ENCODE measurements at places on chromosomes 6 and 20.

GRCh38 chr6:116396441-116396840 is 25.7 kb downstream of the DSE start:
- no peak for DNase-seq

DNA sequence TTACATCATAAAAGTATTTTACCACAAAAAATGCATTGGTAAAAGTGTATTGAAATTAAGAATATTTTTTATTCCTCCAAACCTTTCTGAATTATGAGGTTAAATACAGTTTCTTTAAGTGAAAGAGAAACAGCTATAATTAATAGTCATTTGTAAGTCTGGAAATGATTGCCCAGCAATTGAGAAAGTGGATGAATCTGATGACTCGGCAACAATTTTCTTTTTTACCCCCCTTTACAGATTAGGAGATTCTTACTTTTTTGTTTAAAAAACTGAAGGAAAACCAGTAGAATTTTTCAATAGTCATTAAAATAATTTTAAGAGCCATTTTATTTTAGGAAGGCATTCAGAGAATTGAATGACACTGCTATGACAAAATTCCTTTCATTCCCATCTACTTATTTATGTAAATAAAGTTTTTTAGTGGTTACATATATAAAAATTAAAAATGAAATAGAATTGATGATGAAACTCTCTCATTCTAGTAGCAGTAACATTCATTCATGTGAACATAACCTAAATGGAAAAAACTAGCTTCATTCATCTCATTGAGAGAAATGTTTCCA is 169.6 kb upstream of the PRND start:
- DNase-seq: no peak

DNA sequence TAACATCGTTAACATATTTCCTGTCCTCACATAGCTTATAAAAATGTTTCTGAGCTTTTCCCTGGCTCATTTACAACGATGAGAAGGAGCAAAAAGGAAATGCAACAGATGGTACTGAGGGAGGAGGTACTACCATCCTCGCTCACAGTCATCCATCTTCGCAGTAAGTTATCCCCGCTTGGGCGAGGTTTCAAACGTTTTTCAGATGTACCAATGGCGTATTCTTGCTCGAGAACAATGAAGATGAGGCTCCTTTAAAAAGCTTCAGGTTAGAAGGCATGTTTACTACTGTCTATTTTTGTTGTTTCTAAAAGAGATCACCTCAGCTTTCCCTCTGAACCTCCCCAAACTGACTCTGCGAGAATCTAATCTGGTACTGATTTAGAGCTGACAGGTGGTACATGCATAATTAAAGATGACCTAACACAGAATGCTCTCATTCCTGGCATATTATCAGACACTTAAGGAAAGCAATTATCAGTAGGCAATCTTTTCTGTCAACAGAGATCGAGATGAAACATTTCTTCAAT is 178.7 kb downstream of the GJA10 start:
- DNase-seq: no peak

DNA sequence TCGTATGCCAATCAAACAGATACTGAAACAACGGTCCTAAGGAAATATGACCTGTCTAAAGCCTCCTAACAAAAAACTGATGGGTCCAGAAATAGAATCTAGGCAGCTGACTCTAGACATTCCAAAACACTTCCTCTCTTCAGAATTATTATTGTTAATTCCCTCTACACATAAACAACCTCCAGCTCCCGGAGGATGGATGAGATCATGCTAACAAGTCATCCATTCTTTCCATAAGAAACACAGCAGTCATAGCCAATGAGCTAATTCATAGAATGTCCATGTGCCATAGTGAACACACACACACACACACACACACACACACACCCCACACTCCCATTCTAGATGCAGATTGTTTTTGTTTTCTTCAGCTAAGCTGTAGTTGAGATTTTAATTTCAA is 44.3 kb downstream of the HDGFL1 start:
- DNase-seq: no peak

DNA sequence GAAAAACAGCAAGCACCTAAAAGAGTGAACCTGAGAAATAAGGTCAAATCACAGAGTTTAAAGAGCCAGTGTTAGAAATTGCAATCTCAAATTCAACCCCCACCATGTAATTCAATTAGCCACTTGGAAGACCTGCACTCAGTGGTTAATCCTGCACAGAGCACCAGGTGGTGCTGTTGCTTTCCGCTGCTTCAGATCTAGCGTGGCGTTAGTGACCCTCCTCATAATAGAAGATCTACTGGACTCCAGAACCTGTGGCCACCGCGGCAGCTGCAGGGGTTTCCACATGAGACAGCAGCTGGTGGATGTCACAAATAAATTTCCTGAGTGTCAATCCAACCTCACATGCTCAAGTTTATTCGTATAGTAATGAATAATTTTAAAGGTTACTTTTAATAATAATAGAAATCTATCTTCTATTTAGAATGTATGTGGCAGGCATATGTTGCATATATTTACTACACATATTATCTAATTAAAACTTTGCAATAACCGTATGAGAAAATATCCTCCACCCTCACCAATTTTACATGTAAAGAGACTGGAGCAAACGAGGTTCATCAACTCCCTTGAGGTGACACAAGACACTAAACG is 84.4 kb downstream of the SYNE1 start:
- no peak for DNase-seq

- DNase-seq: no peak
Measured at GRCh38 chr20:52168116-52168515, 23.5 kb downstream of the ZFP64 start.

GRCh38 chr6:19994909-19995308 is 157.7 kb downstream of the ID4 start:
- no peak for DNase-seq

DNA sequence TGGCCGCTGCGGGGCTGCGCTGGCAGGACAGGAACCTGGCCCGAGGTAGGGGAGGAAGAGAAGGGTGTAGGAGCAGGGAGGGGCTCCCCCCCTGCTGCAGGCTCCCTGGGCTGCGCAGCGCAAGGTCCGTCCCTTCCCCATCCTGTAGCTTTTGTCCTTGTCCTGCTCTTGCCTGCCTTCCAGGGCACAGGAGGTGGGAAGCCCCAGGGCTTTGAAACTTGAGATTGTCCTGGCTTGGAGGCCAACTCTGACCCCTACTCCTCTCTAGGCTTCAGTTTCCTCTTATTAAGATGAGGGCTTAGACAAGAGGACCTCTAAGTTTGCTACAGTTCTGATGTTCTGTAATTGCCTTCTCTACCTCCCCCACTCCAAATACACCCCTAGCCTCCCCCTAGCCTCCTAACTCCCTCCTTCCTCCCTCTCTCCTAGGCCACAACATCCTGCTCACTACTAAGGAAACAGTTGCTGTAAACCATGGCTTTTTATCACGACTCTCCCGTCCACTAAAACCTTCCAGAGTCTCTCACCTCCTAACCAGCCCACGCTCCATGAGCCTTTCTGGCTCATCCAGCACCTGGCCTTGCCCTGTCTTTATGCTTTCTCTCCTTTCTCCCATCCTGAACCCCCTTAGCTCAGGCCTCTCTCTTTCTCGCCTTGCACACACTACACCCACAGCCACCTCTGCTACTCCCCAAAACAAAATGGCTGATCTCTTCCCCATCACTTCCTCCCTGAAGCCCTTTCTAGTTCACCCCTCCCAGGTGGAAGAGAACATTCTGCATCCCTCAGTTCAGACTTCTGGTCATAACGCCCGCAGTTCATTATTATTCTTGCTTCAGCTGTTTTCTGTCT is 10.2 kb downstream of the UNC5CL start:
- no peak for DNase-seq

- DNase-seq: no peak
Measured at GRCh38 chr6:56851074-56851473, 103.8 kb upstream of the BEND6 start.

DNA sequence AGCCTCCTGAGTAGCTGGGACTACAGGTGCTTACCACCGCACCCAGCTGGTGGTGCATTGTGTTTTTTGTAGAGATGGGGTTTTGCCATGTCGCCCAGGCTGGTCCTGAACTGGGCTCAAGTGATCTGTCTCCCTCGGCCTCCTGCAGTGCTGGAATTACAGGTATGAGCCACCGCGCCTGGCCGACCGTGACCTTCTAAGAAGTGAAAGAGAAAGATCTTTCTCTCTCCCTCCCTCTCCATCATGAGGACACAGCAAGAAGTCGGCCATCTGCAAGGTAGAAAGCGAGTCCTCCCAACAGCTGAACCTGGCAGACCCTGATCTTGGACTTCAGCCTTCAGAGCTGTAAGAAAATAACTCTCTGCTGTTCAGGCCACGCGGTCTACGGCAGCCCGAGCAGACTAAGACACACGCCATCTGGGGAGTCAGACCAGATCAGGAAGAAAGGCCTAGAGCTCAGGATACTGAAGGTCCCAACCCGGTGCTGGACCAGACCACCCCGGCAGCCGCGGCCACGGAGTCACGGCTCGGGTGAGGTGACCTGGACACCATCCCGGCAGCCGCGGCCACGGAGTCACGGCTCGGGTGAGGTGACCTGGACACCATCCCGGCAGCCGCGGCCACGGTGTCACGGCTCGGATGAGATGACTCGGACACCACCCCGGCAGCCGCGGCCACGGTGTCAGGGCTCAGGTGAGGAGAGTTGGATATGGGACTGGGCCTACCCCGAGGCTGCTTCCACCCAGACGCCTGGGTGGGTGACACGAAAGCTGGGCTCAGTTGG is 9.6 kb downstream of the GMEB2 start:
- DNase-seq: no peak

DNA sequence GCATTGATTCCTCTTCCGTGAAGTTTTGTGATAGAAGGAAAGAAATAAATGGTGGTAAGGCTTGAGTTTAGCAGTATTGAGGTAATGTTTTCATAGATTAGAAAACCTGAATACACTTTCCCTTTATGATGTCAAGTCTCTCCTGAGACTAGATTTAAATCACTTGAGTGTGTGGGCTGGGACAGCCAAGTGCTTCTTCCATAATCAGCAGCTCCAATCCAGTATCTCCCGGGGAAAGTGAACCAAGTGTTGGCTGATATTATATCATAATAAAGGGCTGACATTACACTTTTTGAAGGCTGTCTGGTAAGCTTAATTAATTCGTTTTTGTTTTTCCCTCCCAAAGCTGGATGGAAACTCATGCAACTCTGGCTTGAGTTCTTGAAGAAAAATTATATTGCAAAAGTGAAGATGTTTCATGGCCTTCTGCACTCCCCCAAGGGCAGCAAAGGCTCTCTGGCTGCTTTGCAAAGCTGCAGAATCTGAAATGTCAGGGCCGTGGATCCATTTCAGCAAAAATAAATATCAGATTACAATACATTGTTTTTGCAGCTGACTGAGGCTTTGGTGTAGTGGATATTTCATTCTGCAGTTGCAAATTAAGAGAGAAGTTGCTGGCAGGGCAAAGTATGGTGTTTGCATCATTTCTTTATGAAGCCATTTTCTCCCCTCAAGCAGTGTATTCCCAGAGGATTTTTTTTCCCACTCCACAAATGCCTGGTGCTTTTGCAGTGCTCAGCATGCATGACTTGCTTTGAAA is 101.2 kb downstream of the MKKS start:
- no peak for DNase-seq

DNA sequence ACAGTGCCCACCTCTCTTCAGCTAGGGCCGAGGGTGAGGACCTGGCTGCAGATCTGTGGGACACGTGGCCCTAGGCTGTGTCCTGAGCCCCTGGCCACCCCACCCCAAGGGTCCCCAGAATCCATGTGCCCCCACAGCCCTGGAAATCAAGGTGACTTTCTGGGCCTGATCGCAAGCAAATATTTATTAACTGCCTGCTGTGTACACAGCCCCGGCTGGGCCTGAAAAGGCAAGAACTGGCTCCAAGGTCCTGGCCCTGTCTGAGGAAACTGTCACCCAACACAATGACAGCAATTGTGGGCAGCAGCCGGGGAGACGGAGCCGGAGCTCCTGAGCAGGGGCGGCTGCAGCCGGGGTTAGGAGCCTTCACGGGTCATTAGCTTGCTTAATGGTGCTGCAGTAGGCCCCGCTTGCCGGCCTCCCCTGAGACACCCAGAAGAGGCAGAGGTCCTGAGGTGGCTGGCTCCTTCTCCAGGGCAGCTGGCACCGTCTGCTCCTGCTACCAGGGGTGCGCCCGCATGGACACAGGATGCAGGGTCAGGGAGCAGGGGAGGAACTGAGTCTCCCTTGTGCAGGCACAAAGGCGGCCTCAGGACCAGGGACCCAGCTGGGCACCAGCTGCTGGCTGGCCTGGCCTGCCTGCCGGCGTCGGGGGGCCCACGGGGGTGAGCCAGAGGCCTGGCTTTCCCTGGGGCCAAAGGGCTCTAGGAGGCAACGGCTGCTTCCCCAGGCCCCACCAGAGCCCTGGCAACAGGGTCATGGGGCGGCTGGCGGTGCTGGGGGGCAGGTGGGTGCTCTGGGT is 24.1 kb downstream of the NPEPL1 start:
- no peak for DNase-seq

- DNase-seq: no peak
Measured at GRCh38 chr6:25086500-25087091, 150.8 kb upstream of the RIPOR2 start.

Data from stimulated activated CD4-positive, alpha-beta T cell treated with anti-CD3 and anti-CD28 coated beads, Interleukin-1b, Interleukin-23, amount 100 ng/mL, for 1 hour (primary cell).